ENCODE measurements at places on chromosomes 2 and 18.
A peak's percentile ranks its signal among the peaks of the same experiment; 100 is the strongest.

GRCh38 chr2:20552847-20553246 is 98.1 kb downstream of the HS1BP3 start:
- DNase-seq, result no peak

- DNase-seq, result no peak
Observed at GRCh38 chr2:177587371-177587770, 194.8 kb downstream of the AGPS start.

GRCh38 chr2:68819556-68819955 is 51.6 kb downstream of the BMP10 start:
- no peak for DNase-seq

DNA sequence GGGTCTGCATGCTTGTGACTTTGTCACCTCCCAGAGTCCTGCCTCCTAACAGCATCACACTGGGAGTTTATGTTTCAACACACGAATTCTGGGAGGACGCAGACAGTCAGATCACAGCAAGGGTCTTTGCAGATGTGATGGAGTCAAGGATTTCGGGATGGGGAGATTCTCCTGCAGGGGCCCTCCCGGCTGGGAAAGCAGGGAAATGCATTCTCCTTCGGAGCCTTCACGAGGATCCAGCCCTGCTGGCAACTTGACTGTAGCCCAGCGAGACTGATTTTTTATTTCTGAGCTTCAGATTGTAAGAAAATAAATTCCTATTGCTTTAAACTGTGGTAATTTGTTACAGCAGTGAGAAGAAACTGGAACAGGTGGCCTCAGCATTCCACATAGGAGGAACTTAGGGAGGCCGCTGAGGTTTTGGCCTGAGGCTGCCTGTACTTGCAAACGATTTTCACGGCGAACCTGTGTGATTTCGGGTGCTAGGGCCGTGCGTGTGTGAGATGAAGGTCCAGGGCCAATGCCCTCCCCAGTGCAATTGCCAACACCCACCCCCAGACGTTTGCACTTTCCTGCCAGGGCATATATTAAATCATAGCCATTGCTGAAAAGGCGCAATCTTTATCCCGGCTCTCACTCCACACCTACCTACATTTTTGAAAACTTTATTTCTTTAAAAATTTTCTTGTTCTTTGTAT is 79.8 kb downstream of the ASB1 start:
- DNase-seq, result peak; percentile 36

DNA sequence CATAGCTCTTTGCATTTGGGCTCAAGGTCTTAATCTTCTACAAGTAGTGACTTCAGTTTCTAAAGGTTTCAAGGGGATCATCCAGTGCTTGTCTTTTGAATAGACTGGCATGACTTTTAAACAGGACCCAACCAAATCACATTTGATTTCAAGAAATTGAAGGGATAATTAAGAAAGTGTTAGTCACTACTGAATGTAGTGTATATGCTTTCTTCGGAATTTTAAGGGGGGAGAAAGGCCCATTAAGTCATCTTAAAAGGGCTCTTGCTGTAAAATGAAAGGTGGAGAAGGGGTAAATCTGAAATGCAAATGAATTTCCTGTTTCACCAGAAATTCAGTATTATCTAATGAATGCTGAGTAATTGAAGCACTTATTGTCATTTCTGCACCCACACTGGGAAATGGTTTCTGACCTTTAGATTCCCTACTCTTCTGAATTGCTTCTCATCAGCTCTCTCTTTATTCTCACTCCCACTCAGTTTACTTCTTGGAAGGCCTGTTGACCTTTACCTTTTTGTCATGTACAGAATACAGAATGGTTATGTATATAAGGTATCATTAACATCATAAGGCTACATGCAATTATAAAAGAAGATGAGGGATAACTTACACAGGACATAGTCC is 241.4 kb downstream of the SLC8A1 start:
- DNase-seq, result no peak

- DNase-seq, result no peak
Observed at GRCh38 chr2:130302164-130302886, 40.4 kb upstream of the IMP4 start.

DNA sequence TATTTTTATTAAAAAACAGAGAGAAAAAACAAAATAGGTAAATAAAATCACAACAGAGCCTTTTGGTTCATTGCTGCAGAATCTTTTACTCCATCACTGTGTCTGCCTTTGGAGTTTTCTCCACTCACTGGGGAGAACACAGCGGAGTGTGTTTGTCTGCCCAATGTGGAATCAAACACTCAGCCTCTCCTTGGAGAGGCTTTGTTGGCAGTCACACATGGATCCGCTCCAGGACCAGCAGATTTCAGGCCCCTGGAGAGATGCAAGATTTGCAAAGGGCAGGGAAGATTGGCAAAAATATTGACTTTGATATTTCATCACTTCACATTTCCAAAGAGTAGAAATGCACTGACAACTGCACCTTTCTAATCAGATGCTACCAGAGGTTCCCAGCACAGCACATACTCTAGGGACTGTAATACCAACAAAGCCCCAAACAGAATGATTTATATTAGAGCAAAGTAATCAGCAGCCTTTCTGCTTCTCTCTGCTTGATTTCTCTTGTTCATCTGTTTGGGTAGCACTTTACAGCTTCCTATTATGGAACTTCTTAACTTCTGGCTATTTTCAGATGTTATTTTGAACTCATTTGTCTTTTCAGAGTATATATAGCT is 1898.8 kb upstream of the PIK3C3 start:
- DNase-seq, result no peak

DNA sequence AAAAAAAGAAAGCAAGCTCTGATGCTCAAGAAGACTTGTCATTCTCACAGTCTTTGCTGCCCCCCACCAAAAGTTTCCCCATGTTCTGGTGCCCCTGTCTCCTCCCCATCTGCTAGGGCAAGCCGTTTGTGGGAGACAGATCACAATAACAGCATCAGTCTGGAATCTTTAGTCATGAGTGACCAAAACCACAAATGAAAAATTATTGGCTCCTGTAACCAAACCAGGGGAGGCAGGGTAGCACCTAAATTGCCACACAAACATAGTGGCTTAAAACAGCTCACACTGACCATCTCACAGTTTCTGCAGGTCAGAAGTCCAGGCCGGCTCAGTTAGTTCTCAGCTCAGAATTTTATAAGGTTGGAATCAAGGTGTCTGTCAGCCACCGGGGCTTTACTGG is 9.1 kb upstream of the B3GNT7 start:
- DNase-seq, result no peak

DNA sequence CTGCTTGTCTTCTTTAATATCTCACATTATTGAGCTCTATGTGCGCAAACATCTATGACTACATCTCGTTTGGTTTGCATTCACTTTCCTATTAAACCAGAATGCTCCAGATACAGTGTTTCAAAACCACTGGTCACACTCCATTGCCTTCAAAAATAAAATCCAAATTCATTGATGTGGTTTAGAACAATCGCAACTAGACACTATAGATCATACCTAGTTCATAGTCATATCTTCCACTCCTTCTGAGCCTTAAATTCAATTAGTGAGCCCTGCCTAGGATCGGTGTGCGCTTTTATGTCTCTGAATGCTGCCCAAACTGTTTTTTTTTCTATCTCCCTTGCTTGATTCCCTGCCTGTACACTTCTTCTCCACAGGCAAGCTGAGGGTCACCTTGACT is 238.5 kb upstream of the RGPD4 start:
- no peak for DNase-seq

- DNase-seq, result no peak
Observed at GRCh38 chr18:3472681-3473544, 22.9 kb downstream of the TGIF1 start.

- DNase-seq, result no peak
Observed at GRCh38 chr2:37665043-37665442, 6.4 kb downstream of the CDC42EP3 start.

DNA sequence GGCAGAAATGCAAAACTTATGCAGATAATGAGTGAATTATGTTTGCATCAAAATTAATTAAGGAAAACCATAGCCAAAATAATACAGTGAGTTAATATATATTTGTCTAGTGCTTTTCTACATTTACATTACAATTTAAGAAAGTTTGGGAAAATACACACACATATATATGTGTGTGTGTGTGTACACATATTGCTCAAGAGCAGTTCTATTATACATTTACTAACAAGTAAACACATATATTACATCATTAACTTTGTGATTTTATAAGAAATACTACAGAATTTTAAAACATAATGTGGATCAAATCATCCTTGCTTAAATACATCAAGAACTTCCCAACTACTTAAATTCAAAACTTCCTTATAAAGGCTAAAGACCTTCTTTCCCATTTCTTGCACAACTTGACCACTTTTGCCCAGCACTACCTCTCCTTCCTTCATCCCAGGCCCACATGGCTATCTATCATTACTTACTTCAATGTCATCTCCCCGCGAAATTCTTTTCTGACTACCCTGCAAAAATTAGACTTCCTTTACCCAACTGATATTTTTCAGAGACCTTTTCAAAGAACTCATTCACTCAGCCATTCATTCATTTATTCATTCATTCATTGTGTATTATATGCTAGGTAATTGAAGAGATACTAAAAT is 68.4 kb downstream of the COL5A2 start:
- DNase-seq, result no peak

DNA sequence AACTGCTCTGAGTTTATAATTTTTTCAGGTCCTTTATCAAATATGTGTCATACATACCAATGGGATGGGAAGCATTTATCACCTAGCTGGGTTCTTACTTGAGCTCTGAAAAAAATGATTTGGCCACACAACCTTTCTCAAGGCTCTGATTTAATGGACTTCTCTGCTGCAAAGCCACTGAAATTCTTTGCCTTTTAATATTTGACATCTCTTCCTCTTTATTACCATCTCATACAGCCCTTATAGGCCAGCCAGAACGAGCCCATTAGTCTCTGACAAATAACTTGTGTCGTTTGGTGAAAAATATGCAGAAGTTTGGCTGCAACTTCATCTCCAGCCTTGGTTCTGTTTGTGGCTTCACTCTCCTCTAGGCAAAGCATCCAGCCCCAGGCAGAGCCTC is 249.1 kb downstream of the ATAD2B start:
- DNase-seq, result no peak

DNA sequence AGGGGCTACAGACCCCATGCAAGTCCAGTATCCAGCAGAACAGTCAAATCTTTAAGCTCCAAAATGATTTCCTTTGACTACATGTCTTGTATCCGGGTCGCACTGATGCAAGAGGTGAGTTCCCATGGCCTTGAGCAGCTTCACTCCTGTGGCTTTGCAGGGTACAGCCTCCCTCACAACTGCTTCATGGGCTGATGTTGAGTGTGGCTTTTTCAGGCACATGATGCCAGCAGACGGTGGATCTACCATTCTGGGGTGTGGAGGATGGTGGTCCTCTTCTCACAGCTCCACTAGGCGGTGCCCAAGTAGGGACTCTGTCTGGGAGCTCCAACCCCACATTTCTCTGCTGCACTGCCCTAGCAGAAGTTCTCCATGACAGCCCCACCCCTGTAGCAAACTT is 208.4 kb downstream of the INSIG2 start:
- DNase-seq, result no peak

DNA sequence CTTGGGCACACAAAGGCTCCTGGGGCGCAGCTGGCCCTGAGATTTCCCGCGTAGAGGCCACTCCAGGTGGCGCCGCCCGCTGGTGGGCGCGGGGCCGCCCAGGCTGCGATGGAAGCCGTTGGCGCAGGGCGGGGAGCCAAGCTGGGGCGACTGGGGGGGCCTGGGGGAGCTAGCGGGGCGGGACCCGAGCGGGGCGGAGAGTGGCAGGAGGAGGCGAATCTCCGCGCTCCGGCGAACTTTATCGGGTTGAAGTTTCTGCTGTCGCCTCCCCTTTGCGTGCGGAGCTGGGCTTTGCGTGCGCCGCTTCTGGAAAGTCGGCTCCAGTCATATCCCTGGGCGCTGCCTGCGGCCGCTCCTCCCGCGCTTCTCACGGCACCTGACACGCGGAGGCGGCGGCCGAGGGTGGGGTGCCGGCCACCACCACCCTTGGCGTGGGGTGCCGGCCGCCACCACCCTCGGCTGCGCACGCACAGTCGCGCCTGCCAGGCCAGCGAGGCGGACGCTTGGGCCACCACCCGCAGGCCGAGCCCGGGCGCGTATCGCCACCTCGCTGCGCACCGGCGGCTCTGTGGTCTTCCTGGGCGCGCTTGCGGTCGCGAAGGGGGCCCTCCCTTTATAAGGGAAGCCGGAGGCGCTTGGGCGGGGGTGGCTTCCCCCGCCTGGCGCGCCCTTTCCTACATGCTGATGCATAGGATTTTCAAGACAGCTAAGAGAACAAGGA is 919 bp upstream of the CYP1B1 start:
- peak; percentile 86 for DNase-seq

DNA sequence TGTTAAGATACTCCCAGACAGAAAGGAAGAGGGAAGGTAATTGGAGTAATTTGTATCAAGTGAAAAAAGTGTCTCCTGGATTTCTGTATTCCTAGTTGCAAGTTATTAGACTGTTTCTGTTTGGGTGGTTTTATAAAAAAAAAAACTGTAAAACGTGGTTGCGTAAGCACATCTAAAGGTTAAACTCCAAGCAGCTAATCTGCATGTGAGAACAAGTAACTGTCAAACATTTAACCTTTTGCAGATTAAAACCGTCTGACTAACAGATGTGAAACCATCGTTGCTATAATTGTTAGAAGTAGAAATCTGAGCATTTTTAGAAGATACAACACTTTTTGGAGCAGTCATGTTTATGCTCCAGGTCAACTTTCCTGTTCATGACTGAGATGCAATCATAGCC is 72.3 kb downstream of the AFF3 start:
- DNase-seq, result no peak

- DNase-seq, result no peak
Observed at GRCh38 chr2:100394111-100394641, 23.3 kb downstream of the CHST10 start.

DNA sequence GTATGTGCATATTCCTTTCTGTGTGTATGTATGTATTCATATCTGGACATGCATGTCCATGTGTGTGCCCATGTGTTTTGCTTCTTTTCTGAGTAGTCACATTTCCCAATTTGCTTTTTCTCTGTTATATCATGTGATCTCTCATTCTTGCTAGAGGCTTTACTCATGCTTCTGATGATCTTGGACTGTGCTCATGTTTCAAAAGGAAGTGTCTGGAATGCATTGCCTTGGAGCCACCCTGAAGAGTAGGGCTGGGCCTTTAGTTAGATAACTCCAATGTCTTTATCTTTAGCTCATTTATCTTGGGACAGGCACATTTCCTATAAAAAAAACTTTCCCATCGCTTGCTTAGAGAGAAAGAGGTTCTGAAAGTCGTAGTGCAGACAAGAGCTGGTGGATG is 859.2 kb downstream of the CNTNAP5 start:
- DNase-seq, result no peak

- DNase-seq, result no peak
Observed at GRCh38 chr2:67295851-67296250, 101.3 kb upstream of the ETAA1 start.
